Stimulated activated naive CD4-positive, alpha-beta T cell (primary cell): ENCODE measurements at places on chromosomes 13 and 19.

- no peak for DNase-seq
Measured at GRCh38 chr19:3456925-3457527, 23.3 kb downstream of the SMIM24 start.

DNA sequence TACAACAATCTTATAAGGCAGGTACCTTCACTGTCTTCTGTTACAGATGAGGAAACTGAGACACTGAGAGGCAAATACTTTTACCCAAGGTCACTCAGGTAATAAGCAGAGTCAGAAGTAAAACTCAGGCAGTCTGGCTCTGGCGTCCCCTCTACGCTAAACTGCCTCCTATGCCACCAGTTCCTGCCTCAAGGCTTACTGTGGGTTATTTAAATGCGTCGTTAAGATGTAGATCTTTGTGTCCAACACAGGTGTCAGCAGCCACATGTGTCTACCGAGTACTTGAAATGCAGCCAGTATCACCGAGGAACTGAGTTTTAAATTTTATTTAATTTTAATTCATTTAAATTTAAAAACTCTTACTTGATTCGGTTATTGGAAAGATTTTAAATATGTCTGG, 1.9 kb downstream of the HAS1 start:
- DNase-seq, result no peak

- DNase-seq, result no peak
Measured at GRCh38 chr13:33277946-33278345, 7.6 kb downstream of the STARD13 start.

GRCh38 chr19:45955905-45956608, 17.6 kb downstream of the NOVA2 start:
- no peak for DNase-seq

GRCh38 chr13:58876473-58876872, 1244.9 kb downstream of the PCDH17 start:
- DNase-seq, result no peak

DNA sequence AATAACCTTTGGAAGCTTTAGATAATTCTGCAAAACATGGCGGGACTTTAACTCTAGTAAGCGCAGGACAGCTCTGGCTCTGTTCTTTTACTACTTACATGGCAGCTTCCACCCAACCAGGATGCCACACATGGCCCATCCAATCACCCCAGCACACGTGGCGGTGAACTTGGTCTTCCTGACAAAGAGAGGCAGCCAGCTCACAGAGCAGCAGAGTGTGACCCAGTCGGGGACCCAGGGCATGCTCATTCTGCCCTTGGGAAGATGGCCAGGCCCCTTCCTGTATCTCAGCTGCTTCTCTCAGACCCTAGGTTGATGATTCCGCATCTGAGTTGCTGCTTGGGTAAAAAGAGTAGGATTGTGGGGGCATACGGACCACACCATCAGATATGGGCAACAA, 172.1 kb downstream of the USP12 start:
- no peak for DNase-seq

GRCh38 chr13:99923877-99924582, 47.5 kb downstream of the ZIC5 start:
- DNase-seq, result no peak

DNA sequence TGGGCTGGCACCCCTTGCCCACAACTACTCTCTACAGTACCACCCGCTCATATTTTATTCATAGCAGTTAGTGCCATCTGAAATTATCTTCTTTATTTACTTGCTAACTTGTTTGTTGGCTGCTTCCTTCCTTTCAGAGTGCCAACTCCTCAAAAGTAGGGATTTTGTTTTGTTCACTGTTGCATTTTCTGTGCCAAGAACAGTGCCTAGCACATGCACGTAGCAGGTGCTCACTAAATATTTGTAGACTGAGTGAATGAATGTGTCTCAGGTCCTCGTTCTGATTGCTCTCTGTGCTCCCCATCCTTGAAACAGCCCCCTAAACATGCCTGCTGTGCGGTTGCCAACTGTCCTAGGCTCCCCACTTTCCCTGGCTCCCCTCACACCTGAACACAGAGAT, 1.5 kb downstream of the GIPC1 start:
- no peak for DNase-seq

- DNase-seq, result no peak
Measured at GRCh38 chr13:33913829-33914228, 95.9 kb downstream of the RFC3 start.

DNA sequence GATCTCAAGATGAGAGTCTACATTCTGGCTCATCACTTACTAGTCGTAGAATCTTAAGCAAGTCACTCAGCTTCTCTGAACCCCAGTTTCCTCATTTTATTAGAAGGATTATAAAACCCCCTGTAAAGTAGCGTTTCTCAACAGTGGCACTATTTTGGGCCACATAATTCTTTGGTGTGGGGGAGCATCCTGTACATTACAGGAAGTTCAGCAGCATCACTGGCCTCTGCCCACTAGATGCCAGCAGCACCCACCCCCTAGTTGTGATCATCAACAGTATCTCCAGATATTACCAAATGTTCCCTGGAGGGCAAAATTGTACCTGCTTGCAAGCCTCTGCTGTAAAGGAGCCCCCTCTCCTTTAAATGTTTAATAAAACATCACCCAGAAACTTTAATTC, 22.6 kb downstream of the STARD13 start:
- DNase-seq, result no peak

DNA sequence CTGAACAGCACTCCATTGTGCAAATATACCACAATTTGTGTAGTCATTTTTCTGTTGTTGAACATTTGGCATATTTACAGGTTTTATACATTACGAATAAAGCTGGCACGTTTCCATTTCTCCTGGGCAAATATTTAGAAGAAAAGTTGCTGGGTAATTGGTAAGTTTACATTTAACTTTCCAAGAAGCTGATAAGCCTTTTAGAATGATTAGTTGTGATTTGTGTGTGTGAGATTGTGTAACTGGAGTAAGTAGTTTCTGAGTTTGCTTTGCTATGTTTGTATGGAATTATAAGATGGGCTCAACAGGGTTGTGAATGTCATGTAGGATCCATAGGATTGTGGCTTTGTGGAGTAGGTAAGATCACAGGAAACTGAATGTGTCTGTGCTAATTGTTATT, 1.6 kb upstream of the ZNF529 start:
- no peak for DNase-seq

DNA sequence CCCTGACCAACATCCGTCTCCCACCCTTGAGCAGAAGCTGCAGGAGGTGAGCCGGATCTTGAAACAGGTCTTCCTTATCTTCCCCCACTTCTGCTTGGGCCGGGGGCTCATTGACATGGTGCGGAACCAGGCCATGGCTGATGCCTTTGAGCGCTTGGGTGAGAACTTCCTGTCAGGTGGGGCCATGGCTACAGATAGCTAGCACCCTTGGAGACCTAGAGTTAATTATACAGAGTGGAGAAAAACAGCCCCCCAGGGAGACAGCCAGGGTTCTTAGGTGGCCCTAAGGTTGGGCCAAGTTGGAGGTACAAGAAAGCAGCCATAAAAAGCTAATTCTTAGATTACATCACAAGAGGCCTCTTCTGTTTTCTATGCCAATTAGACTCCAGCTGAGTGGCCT, 8.9 kb upstream of the ARHGAP45 start:
- DNase-seq, result no peak

GRCh38 chr13:21413013-21413412, 46.1 kb downstream of the ZDHHC20 start:
- DNase-seq, result no peak

DNA sequence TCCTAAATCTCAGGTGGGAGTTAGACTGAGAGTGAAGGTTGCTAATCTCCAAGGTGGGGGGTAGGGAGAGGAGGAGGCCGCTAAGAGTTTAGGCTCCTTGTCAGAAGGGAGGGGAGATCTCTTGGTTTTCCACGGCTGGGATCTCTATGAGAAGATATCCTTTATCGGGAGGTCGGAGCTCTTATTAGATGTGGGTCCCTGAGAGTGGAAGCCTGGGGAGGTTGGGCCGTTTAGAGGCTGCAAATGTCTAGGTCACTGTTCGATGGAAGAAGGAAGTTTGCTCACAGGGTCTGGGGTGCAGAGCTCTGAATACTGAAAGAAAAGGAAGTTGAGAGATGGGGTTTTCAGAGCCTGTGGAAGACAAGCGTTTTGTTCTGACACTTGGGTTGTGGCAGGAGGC, 3.8 kb downstream of the MYADM start:
- no peak for DNase-seq

DNA sequence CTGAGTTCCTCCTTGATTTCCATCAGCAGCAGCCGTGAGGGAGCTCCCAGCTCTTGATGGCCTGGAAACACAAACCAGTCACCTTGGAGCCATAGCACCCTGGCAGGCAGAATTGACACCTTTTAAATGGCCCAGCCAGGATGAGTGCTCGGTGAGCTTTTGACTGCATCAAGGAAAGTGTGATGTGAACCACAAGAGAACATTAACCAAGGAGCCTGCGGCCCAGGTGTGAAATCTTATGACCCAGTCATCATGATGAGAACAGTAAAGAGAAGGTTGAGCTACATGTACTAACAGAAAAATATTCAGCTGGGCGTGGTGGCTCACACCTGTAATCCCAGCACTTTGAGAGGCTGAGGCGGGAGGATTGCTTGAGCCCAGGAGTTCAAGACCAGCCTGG, 22.8 kb downstream of the SUGP2 start:
- no peak for DNase-seq

- DNase-seq, result no peak
Measured at GRCh38 chr19:44682807-44683206, 11.5 kb downstream of the CEACAM19 start.

DNA sequence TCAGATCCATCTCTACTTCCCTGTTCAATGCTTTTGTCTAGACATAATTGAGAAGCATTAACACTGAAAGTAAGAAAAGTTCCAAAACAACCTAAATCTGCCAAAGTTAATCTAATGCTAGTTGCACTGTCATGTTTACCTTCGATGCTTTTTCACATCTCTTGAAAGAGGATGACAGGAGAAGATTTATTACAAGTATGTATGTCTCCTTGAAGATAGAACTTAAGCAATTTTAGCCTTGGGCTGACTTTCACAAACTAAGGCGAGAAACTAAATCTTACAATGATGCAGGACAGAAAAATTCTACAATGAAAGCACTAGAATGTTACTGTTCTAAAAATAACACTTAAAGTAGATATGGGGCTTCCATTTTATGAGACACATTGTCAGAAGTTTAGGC, 64.0 kb downstream of the MIPEP start:
- DNase-seq, result no peak

GRCh38 chr13:44710576-44710975, 134.4 kb upstream of the TSC22D1 start:
- no peak for DNase-seq

DNA sequence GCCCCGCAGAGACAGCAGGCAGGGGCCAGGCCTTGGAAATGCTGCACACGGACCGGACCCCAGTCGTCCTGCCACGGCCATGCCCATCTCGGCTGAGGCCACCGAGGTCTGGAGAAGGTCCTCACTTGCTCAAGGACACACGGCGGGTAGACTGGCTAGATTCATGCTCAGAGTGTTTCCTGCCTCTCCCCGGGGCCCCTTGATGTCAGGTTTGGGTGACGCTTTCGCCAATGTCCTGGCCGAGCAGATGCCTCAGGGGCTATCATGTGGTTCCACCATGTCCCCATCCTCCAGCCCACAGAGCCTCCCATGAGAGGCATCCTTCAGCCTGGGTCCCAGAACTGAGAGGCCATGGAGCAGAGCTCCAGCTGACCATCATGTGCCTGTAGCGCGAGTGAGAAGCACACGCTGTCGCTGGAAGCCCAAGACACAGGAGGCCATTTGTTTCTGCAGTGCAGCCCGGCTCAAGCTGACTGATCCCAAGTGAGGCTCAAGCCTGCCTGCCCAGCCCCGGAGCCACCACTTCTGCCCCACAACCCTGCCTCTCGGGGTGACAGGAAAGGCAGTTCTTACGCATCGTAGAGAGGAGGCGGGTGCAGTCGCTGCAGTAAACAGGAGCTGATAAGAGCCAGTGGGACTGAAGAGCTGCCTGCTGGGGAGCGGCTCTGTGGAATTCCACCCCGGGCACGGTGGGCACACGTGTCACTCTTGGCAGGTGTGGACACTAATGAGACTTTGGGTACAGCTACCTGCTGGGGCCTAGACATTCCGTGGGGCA, 53.9 kb upstream of the GAS6 start:
- no peak for DNase-seq

DNA sequence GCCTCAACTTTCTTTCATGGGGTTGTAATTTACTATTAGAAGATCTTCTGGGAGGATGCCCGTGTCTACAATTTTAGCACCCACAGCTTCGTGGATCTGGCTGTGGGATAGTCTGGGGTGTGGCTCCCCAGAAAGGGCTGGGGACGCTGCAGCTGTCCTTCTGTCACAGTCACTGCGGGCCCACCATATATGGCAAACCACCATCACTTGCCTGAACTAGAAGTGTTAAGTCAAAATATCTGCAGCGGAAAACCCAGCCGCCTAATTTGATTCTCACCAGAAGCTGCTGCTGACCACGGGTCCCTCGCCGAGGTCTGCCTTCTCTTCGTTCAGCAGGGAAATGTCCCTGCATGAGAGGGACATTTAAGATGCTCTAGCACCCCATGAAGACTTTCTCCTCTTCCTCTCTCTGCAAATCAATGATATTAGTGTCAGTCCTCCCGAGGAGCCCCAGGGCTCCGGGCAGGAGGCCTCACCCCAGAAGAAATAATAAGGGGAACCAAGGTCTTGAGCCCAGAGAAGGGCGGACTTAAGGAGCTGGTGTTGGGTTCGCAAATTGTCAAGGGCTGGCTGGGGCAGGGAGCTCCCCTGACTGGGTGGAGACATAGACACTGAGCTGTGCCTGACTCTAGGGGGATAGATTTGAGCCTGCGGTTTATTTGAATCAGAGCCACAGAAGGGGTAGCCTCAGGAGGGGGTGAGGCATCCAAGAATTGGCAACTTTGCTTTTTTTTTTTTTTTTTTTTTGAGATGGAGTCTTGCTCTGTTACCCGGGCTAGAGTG, 3.0 kb upstream of the MATK start:
- no peak for DNase-seq

DNA sequence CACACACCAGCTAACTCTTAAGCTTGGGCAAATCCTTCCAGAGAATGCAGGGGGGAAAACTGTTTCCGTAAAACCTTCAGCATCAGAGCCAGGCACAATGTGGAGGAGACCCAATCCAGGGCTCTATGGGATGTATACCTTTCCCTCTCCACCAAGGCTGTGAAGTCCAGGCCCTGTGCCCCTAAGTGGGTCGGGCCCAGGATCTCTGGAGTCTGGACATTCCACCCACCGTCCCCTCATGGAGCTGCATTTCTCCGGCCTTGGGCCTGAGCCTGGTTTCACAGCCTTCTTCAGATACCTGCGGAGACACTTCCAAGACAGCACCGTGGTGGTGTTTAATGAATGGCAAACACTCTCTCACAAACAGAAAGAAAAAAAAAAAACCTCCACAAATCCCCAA, 186.2 kb downstream of the URI1 start:
- DNase-seq, result no peak
